ENCODE measurements at places on chromosomes 11 and 22.

GRCh38 chr11:113874581-113875233 is 665 bp downstream of the USP28 start:
- DNase-seq = peak; percentile 41

DNA sequence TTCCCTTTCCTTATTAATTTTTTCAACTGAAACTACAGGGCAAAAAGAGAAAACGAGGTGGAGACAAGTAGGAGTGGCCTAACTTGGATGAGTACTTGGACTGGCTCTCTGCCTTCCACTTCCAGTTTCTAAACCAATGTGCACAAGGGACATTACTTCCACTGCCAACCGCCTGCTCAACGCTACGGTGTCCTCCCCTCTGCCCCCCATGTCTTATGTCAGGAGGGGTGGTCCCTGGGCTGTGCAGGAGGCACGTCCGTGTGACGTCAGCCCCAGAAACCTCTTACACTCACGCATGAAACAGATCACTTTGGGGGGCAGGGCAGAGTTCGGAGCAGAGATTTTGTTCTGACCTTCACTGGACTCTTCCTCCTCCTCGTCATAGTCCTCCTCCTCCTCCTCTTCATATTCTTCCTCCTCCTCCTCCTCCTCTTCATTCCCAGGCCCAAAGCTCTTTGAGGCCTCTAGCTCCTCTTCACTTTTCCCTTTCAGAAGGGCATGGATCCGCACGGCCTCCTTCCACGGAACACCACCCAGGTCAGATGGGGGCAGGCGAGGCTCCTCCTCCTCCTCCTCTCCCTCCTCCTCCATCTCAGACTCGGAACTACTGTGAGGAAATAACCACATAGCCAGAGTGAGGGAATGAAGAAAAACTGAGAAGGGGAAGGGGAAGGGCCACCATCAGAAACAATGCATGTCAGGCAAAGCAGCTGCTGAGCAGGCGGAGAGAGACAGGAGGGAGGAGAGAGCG is 57.4 kb upstream of the BID start:
- no peak for DNase-seq

GRCh38 chr11:107821199-107821927 is 37.2 kb downstream of the SLC35F2 start:
- no peak for DNase-seq

DNA sequence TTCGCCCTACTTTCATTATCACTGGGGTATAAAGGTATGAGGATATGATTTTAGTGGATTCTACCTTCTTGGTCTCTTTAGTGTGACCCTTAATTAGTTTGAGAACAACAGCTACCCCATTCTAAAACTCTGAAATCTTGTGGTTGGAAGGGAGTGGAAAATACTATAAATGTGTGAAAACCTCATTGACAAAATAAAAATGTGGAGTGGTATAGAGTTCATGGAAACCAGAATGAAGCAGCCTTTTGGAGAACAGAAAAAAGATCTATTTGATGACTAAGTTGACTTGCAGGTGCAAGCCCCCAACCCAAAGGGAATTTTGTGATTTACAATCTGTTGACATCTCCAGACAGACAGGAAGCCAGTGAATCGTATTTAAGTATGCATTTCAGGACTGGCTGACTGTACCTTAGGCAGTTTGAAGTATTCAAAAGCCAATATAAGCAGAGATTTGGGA is 75.8 kb downstream of the GAS2 start:
- peak; percentile 46 for DNase-seq

DNA sequence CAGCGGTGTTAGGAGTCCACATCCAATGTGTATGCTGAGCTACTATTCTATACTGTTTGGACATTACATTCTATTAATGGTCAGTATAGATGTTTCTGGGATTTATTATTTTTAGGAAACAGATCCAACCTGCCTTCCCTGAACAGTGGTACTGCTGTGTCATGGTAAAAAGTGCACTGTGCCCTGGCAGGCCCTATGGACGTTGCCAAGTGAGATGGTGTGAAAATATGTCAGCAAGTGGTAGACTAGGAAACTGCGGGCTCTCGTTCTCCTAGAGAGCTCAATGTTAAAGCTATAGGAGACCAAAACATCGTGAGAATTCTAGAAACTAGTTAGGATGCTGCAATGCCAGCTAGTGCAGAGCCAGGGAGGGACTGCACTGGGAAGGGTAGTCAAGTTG is 26.0 kb upstream of the CYP2D6 start:
- no peak for DNase-seq

GRCh38 chr11:34825315-34825669 is 90.9 kb downstream of the APIP start:
- no peak for DNase-seq

DNA sequence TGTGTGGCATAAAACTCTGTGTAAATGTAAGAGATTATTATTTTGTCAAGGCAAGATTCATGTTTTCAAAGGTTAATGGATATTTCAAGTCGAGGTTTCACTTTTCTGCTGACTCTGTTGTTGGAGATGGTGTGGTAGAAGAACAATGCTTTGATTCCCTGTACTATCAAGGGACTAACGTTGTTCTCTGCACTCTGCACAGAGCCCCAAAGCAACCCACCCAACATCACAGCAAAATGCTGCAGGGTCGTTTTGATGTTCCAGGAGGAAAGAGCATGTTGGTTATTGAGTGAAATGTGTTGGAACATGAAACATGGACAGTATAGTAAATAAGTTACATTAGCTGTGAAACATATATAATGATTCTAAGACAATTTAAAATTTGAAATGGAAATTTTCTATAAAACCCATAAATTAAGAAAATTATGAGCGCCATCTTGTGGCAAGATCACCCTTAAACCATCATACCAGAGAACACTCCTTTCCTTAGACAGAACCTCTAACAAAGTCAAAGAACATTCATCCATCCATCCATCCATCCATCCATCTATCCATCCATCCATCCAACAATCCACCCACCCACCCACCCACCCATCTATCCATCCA is 164.4 kb upstream of the ZBED5 start:
- peak; percentile 43 for DNase-seq

- DNase-seq = peak; percentile 91
These were observed 23.9 kb upstream of the SCGB1A1 start for GRCh38 chr11:62394825-62395538.

DNA sequence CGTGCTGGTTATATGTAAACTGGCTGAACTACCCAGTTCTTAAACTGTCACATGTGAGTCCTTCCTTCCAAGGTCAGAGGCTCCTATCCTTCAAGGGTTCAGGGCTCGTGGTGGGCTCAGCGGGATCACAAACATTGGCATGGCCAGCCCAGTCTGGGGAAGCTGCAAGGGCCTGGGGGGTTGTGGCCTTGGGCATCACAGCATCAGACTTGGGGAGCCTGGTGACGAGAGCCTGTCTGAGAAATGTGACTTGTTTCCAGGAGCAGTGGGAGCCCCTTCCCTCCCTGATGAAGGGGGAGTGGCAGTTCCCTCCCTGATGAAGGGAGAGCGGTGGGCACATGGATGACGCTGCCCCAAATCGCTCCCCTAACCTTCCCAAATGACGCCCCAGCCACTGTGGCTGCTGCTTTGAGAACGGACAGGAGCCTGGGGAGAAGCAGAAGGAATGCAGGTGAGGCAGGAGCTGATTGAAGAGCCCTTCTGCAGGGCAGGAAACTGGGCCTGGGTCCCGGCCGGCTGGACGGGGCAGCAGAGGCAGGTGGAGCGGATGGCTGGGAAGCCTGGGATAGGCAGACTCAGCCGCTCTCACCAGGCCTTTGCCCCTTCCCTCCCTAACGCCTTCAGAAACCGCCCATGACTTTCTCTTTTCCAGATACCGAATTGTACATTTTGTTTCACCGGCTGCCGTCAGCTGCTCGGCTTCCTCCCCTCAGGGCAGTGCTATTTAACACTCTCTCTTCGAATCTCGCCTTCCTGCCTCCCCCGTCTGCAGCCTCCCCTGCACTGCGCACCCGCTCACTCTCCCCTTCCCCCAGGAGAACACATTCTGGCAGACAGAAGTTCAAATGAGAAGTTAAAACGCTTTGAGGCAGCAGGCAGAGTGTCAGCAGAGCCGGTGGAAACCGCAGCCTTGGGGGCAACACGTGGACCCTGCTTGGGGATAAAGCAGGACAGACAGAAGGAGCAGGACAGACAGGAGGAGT is 1486.7 kb downstream of the BRD1 start:
- DNase-seq = no peak

GRCh38 chr11:12914400-12914912 is 94.7 kb upstream of the RASSF10 start:
- DNase-seq = peak; percentile 49

- DNase-seq = peak; percentile 38
These were observed 59.4 kb upstream of the CHRM4 start for GRCh38 chr11:46450846-46451477.

DNA sequence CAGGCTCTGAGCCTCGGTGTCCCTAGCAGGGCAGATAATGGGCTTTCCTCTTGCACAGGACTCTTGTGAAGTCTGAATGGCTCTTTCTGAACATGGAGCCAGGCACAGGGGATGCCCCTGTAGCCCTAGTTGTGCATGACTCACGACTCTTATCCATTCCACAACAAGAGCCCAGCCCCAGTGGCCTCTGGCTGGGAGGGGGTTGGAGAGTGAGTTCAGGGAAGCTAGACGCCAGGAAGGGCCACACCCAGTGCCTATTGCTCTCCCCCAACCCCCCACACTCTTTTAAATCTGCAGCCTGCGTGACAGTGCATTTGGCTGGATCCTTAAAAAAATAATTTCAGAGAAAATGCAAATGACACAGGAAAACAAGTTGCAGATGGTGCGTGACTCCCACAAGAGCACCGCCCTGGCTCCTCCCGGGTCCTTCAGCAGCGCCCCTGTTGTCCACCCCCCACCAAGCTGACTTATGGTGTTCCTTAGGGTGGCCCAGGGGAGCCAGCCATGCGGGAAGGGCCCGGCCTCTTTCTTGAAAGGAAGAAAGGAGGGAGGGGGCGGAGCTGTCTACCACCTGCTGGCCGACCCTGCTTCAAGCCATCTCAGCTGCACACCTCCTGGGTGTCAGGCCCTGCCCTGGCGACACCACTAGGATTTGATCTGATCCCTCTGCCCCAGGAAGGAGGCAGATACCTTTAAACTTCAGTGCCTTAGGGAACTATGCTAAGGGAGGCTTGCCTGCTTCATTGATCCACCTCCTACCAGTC is 74.7 kb downstream of the MN1 start:
- no peak for DNase-seq

GRCh38 chr22:39624501-39624821 is 53.9 kb downstream of the CACNA1I start:
- no peak for DNase-seq

- no peak for DNase-seq
These were observed 75.3 kb downstream of the PKNOX2 start for GRCh38 chr11:125239585-125240560.

- DNase-seq = peak; percentile 26
These were observed 849 bp downstream of the TCF20 start for GRCh38 chr22:42269432-42270175.

DNA sequence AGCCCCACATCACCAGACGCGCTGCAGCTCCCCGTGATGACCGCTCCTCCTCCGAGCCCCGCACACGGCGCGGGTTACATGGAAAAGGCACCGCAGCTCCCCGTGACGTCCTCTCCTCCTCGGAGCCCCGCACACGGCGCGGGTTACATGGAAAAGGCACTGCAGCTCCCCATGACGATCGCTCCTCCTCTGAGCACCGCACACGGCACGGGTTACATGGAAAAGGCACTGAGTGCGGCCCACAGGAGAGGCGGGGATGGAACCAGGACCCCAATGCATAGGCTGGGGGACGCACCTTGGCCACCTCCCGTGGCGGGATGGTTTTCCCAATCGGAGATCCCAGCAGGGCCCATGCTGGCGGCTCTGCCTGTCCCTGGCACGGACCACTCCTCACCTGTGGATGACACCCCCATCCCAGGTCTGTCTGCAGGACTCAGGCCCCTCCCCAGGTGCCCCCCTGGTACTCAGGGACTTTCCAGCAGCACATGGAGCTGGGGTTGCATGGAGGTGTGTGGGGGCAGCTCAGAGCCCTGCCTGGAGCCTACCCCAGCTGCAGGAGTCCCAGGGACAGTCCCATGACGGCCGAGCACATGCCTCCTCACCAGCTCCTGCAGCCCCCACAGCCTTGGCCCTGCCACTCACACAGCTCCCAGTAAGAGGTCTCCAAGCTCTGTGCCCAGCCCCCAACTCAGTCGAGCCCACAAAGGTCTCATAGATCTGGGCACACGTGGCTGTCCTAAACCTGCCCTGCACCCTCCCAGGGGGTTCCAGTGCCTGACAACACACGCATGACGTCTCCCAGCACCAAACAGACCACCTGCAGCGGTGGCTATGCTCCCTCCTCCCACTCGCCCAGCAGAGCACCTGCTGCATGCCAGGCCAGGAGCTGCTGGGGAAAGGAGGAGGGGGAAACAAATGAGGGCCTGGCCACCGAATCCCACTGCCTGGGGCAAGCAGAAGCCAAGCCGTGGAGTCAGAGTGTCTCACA is 166.6 kb downstream of the BRD1 start:
- DNase-seq = no peak

DNA sequence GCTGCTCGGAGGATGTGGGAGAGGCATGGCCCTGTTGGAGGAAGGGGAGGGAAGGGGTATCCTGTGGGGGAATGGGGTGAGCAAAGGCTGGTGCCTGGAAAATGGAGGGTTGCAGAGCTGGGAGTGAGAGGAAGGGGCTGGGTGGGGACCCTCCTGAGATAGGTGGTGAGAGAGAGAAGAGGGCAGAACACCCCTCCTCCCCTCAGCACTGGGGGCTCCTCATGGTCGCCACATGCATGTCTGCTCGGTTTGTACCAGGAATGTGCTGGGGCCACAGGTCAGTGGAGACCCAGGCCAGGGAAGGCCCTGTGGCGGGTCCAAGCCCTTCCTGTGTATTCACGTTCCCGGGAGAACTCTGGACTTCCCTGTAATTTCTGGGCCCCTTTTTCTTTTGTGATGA is 27.8 kb upstream of the ACR start:
- DNase-seq = no peak

- DNase-seq = no peak
These were observed 291.3 kb downstream of the TBC1D22A start for GRCh38 chr22:47053726-47054141.

- DNase-seq = no peak
These were observed 32.4 kb downstream of the TMEM225 start for GRCh38 chr11:123853038-123853437.

DNA sequence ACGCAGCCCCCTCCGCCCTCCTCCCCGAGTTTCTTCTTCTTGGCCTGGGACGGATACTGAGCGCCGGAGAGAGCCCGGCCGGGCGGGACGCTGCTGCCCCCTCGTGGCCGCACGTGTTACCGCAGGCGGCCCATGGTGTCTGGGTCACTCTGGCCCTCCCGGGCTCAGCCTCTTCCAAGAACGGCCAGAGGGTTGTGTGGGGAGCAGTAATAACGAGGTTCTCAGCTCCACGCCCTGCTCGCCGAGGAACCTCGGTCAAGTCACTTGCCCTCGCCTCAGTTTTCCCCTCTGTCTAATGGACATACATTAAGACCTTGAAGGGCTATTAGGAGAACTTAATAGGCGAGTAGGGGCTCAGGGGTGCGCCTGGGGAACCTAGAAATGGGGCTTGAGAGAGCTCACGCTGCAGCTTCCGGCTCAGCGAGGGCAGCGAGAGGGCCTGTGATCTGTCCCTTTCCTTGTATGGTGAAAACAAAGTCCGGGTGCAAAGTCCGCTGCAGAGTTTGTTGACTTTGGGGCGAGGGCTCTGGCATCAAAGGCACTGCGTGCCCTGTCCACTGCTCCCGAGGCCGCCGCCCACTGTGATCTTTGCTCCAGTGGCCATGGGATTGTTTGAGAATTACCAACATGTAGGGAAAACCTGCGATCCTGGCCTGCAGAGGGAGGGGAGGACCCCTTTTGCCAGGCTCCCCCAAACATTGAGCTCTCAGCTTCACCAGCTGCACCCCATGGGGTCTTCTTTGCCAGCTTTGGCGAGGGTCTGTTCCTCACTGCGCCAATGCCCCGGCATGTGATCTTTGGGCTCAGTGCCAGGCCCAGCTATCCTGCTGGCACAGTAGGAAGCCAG is 14.4 kb upstream of the LRP5 start:
- peak; percentile 86 for DNase-seq

- no peak for DNase-seq
These were observed 20.3 kb downstream of the PPP2R1B start for GRCh38 chr11:111745719-111746504.
